ENCODE measurements at places on chromosomes 6 and 20.
A peak's percentile ranks its signal among the peaks of the same experiment; 100 is the strongest.

GRCh38 chr6:127933852-127934840 is 33.3 kb upstream of the THEMIS start:
- DNase-seq, result no peak

DNA sequence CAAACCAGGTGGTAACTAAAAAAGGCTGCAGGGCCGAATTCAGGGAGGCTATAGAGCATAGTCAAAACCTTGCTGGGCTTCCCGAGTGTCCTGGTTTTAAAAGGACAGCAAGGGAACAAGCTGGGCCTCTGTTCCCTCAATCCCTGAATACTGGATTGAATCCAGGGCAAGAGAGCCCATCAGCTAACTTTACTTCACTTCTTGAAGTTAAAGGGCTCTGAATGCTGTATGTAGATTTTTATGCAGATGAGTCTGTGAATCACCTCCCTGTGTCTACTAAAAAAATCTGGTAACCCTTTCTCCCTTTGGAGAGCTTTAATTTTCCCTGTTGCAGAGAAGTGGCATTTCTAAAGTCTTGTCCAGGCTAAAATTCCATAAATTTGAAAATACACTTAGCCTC is 29.5 kb downstream of the LYRM4 start:
- DNase-seq, result no peak

DNA sequence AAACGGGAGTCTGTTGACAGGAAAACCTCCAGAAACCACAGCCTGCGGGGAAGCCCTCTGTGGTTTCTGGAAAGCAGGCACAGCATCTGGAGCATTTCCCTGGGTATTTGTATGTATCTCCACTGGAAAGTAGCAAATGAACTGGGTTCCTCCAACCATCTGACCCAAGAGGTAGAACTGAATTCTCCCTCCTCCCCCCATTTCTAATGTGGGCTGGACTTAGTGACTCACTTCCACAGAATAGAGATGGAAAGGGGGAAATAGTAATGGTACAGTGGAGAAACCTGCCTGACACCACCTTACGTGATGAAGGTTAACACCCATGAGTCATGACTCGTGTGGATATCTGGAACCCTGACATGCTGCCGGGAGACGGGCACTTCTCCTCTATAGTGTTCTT is 51.9 kb upstream of the XRN2 start:
- DNase-seq, result peak; percentile 34

- DNase-seq, result no peak
Measured at GRCh38 chr6:162467679-162468078, 259.9 kb downstream of the PRKN start.

DNA sequence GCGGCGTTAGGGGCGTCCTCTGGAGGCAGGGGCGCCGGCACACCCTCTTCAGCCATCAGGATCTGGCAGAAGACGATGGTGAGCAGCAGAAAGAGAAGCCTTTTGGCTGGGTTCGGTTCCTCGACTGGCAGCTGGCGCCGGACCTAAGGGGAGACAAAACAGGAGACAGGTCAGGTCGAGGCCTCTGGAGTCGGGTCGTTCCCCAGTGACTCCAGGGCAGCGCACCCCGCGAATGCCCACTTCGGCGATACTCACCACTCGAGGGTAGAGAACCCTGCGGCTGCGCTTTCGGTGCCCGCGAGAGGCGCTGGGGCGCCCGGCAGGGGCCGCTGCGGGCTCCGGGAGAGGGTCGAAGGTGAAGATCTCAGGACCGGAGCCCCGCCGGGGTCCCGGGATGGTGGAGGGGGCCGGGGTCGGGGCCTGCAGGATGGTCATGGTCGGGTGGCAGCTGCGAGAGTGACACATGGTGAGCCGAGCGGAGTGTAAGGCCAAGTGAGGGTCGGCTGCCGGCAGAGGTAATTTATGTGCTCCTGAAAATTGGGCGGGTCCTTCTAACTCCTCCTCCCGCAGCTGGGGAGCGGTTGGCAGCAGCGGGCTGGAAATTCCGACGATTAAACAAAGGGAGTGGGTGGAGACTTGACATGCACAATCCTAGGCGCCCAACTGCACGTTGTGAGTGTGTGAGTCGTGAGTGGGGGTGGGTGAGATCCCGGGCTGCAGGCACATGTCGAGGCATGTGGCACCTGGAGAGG is at the start of gene IER3:
IER3 (minus strand) TSS at position 494 of the 752 bp plus-strand sequence; CDS start at position 465, 29 bp downstream.
- DNase-seq, result peak; percentile 94

GRCh38 chr20:18090044-18090443 is 32.3 kb upstream of the OVOL2 start:
- DNase-seq, result no peak

DNA sequence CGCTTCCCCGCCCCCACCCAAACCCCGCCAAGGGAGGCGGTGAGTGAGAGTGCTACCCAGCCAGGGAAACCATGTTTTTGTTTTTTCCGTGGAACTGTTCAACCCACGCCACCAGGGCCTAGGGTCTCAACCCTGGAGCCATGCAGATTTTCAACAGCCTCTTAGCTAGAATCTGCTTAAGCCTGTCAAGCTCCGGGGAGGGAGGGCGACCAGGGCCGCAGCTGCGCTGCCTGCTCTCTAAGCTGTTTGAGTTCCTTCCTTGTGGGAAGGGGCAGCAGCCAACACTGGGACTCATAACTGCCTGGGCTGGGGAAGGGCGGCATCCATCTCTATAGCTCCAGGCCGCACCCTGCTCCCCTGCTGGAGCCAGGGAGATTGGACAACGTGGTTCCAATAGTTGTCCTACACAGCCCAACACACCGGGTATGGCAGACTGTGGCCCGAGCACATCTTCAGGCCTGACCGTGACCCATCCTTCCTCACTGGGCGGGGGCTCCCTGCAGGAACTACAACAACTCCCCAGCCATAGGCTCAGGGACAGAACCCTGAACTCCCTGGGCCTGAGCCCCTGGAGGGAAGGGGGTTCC is 1065.7 kb upstream of the MANEA start:
- DNase-seq, result no peak

GRCh38 chr6:46642928-46643751 is 9.5 kb downstream of the CYP39A1 start:
- DNase-seq, result no peak

DNA sequence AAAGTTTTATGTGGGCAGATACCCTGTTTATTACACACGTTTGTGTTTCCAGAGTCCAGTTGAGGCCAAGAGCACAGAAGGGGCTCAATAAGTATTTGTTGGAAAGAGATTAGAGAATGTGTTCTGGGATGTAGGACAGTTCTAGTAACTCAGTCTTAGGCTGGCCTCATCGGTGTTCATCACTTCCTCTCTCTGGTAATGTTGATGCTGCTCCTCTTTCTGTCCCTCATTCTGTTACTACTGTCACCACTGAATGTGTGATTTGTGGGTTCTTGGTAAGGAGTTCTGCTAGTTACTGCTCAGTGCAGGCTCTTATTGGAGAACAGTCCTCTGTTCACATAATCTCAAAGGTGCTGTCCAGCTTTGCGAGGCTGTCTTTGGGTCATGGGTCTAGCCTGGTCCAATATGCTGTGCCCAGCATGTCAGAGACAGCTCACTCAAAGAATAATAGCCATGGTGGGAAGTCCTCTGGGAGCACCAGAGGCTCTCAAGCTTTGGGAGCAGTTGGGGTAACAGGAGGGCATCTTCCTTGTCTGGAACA is 1.3 kb downstream of the RFPL4B start:
- DNase-seq, result no peak

Measured in activated T-cell treated with anti-CD3 and anti-CD28 coated beads, Interleukin-2, amount 50 U/mL, for 24 hours (primary cell).